ENCODE measurements at places on chromosomes 7 and 10.

DNA sequence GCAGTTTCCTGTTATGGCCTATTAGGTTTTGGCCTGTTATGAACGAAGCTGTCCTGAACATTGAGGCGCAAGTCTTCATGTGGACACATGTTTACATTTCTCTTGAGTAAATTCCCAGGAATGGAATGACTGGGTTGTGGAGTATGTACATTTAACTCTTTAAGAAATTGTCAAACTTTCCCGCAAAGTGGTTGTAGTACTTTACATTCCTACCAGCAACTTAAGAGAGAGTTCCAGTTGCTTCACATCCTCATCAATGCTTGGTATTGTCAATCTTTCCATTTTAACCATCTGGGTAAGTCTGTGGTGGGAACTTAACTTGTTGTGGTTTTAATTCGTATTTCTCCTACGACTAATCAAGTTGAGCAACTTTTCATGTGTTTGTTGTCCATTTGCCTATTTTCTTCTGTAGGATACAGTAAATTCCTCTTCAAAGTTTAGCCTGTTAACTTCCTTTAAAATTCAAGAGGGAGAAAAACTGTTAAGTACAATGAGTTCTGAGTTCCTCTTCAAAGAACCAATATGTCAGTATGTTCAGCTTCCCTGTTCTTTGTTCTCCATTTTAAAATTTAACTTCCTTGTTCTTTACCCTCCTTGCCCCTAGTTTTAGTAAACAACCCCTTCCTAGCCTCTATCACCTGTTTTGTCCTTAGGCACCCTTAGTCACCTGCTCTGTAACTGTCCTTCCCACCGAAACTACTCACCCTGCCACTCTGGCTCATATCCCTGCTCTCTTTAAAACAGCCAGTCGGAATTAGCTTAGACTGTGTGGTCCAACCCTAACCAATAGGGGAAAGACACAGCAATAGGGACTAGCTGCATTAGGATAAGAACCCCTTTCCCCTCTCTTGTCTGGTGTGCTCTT is 74.0 kb downstream of the FAM241B start:
- DNase-seq = no peak

GRCh38 chr10:73379064-73379748 is 20.5 kb upstream of the CFAP70 start:
- no peak for DNase-seq

GRCh38 chr7:108324053-108325038 is 131.9 kb downstream of the NRCAM start:
- DNase-seq = no peak

GRCh38 chr10:131571865-131572264 is 260.3 kb upstream of the TCERG1L start:
- no peak for DNase-seq

DNA sequence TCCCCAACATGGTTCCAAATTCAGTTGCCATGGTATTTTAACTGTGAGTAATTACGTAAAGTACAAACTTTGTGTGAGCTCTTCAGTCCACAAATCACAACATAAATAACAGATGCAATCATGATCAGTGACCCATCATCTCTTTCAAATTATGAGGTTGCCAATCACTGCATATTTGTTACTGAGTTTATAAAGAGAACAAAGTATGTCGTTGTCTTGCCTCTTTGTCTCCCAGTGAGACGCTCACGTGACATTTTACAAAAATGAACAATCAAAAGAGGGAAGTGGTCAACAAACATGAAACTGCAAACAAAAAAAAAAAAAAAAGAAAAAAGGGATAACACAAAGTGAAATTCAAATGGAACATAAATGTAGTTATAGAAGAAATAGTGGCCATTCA is 122.7 kb upstream of the PDSS1 start:
- no peak for DNase-seq

DNA sequence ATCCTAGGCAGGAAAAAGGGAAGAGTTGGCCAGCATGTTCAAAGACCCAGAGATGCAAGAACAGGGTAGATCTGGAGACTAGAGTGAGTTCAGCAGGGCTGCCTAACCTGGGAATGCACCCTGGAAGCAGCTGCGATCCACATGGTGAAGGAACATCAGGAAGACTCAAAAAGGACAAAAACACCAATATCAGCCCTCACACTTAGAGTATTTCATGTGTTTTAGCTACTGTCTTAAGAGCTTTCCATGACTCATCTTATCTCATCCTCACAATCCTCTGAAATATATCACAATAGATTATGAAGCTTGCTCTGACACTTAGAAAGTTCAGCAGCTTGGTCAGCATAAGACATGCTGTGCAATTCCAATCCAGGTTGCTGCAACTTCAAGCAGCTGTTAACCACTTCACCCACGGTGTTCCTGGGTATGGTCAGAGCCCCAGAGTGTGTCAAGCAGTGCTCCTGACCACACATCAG is 380.9 kb downstream of the PARD3 start:
- DNase-seq = no peak

- DNase-seq = no peak
These were observed 61.7 kb downstream of the MAP3K8 start for GRCh38 chr10:30495687-30496086.

- DNase-seq = peak; percentile 82
These were observed 144.4 kb downstream of the DYNC1I1 start for GRCh38 chr7:95916573-95917297.

- DNase-seq = no peak
These were observed 8.3 kb upstream of the HYAL4 start for GRCh38 chr7:123836656-123837055.

- DNase-seq = no peak
These were observed 40.1 kb downstream of the GPAM start for GRCh38 chr10:112143420-112143819.

GRCh38 chr10:113129117-113129516 is 179.1 kb downstream of the TCF7L2 start:
- DNase-seq = no peak

Data from activated T-cell treated with anti-CD3 and anti-CD28 coated beads, Interleukin-2, amount 50 U/mL, for 24 hours (primary cell).